ENCODE measurements at places on chromosomes 12 and 14.

- ATAC-seq, result no peak
Measured at GRCh38 chr14:83874662-83875061, 1655.3 kb upstream of the FLRT2 start.

- ATAC-seq, result no peak
Measured at GRCh38 chr14:51596488-51597117, 55.1 kb upstream of the FRMD6 start.

DNA sequence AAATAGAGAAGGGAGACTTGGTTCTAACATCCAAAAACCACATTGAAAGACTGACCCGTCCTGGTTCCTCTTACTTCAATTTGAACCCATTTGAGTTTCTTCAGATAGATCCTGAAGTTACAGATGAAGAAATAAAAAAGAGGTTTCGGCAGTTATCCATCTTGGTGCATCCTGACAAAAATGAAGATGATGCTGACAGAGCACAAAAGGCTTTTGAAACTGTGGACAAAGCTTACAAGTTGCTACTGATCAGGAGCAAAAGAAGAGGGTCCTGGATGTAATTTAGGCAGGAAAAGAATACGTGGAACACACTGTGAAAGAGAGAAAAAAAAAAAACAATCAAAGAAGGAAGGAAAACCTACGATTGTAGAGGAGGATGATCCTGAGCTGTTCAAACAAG is 25.4 kb upstream of the NFKBIA start:
- ATAC-seq, result no peak

DNA sequence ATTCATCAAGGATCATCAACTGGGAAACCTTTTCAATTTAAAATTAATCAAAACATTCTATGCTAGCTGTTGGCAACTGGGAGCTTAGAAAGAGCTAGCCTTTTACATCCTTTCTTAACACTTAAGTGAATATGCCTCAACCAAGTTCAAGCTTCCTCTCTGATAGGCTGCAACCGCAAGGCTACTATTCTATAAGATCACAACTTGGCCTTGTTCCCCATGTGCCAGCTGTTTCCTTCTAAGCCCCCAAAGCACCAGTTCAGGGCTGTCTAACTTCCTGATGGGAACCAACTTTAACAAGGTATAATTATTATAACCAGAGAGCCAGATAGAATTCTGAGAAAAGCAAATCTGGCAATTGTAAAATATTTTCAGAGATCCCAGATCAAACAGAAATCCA is 37.0 kb downstream of the KCNC2 start:
- ATAC-seq, result no peak

- no peak for ATAC-seq
Measured at GRCh38 chr12:90254796-90255195, 546.2 kb upstream of the ATP2B1 start.

DNA sequence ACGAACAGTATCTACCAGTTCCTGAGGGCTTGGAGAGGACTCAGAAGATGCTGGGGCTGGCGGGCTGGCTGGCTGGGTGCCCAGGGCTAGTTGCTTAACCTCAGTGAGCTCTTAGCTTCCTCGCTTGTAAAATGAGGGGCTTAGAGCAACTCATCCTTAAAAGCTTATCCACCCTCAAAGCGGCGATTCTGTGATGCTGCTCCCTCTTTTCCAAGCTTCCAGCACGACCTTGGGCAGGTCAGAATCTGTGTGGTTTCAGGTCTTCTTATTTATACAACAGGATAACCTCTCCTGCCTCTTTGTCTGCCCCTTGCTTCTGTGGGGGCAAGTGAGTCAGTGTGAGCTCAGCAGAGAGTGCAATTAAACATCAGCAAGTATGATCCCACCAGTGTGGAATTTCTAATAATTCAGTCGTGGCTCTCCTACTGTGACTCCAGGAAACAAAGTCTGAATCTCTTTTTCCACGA is 281.8 kb downstream of the KSR2 start:
- no peak for ATAC-seq

- ATAC-seq, result no peak
Measured at GRCh38 chr14:71725922-71726579, 206.2 kb upstream of the RGS6 start.

DNA sequence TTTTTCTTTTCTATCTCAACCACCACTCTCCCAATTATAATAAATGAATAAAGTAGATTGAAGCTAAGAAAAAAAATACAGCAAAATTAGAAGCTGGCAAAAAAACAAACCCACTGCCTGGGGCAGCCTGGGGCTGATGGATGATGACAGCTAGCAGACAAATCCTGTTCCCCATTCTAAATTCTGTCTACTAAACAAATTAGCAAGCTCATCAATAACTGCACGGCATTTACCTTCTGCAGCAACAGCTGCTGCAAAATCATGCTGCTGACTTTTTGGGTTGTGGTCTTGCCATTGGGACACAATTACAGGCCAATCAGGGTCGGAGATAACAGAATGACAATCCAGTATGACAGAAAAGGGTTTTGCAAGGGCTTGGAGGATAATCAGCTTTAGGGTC is 443.6 kb upstream of the SOX5 start:
- ATAC-seq, result no peak

DNA sequence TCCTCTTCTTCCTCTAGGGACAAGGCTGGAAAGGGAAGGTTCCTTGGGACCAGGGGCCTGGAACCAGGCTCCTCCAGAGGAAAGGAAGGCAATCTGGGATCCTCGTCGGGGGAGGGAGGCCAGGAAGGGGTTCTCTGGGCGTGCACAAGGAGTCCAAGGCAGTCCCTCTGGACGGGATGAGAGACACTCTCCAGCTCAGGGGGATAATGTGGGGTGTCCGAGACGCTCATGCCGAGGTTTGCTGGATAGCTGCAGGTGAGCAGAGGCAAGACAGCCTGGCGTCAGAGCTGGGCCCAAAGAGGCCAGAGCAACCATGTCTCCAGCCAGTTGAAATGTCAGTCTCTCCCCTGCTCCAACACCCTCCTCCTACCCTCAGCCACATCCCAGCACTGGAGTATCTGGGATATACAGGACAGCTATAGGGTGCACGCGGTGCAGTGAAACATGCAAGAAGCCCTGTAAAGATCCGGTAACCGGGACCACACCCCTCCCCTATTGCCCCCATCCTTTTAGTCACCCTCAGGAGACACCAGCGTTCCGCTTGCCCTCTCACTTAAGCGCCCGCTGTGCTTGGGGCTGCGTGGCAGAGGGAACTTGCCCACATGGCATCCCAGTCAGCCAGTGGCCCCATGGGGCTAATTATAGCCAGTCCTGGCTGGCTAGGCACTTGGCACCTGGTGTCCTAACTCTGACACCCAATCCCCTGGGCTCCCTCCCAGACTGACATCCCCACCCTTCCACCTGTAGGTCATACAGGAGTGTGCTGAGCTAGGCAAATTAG is at the start of gene KLHL33:
Gene KLHL33, minus strand, starts transcription at position 585 of the 781 bp plus-strand sequence. Its CDS starts 355 bp downstream, at position 230.
- no peak for ATAC-seq

GRCh38 chr12:109020146-109020795 is 597 bp downstream of the SVOP start:
- ATAC-seq, result no peak

- ATAC-seq, result no peak
Measured at GRCh38 chr14:73662487-73662943, 17.7 kb downstream of the DNAL1 start.

DNA sequence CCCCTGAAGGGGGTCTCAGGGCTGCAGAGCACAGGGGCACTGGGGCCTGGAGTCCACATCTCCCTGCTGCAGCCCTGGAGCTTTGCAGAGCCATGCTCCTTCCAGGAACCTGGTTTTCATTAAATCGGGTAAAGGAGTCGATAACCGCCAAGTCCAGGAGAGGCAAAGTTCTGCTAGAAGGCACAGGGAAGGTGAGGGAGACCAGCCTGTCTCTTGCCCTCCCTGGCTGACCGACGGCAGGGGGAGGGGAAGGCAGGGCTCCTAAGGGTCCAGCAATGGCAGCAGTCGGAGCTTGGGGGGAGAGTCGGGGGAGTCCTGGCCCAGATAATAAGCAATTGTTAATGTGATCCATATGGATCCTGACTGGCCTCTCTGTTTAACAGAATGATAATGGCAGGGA is 3.0 kb downstream of the FIGNL2 start:
- ATAC-seq, result no peak

DNA sequence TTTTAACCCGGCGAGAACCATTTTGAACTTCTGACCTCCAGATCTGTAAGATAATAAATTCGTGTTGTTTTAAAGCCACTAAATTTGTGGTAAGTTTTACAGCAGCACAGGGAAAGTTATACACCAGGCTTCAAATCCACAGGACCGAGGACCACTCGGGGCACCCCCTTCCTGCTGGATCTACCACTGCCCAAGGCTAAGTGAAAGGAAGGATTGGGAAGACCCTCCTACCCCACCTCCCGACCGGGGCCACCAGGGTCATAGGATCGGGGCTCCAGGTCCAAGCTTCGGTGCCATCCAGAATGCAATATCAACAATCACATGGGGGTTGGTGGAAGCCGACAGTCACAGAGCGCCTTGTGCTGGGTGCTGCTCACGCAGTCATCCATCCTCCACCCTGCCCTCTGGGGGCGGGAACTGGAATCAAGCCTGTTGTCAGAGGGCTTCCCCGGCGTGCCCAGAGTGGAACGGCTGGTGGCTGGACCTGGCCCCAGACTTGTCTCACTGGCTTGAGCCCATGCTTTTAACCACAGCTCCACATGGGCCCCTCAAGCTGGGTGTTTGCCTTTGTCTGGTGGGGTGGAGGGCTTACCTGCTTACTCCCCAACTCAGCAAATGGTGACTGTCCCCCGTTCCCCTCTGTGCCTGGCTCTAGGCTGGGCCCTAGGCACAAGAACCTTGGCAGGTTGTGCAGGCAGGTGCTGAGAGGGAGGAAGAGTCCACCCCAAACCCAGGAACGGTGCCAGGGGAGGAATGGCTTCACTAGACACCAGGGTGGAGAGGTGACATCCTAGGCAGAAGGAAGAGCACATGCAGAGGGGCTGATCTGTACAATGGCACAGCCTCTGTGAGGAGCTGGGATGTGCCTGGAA is 180.3 kb upstream of the RTL1 start:
- no peak for ATAC-seq

DNA sequence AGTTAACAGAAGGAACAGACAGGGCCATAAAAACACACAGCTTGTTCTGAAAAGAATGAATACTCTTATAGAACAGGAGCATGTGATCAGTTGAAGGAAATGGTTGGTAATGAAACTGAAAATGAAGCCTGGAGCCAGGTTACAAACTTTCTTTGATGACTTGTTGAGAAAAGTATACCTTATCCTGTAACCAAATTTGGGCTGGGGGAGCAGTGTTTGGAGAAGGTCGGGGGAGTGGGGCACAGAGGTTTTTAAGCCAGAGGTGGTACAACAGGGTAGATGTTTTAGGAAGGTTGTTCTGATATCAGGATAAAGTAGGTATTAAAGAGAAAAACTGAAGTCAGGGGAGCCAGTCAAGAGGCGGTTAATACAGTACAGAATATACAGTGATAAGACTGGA is 8.2 kb downstream of the GOLT1B start:
- no peak for ATAC-seq

DNA sequence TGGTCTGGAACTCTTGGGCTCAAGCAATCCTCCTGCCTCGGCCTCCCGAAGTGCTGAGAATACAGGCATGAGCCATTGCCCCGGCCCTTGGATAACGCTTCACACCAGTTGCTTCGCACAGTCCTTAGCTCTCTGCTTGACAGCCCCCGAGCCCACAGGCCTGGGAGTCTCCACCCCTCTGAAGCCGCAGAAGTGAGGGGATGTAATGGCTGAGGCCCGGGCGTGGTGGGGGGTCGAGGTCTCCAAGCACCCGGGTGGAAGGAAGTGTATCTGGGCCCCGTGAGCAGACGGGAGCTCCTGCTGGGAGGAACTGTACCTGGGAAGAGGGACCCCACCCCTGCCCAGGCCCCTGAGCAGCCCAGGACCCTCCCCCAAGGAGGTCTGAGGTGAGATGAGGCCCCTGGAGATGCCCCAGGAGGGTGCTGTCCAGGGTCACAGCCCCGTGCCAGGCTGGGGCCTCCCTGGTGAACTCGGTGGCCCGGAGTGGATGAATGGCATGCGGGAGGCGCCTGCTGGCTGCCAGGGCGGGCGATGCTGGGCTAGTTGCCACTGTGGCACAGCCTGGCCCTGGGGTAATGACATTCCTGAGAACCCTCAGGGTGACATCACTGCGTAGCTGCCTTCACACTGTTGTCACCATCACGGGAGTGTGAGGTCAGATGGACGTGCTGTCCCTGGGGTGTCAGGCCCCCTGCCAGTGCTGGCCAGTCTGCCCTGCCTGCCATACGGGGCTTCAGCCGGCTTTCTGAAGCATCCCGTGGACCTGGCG is 48.9 kb downstream of the KIF26A start:
- ATAC-seq, result no peak

DNA sequence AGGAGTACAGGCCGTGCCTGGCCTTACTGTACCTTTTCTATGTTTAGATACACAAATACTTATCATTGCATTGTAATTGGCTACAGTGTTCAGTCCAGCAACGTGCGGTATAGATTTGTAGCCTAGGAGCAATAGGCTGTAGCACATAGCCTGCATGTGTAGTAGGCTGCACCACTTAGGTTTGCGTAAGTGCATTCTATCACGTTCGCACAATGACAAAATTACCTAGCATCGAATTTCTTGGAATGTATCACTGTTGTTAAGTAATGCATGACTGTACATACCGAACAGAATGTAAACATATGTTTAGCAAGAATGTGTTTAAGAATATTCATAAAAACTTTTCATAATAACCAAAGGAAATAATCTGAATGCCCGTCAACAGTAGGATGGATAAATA is 31.9 kb downstream of the VRTN start:
- no peak for ATAC-seq

DNA sequence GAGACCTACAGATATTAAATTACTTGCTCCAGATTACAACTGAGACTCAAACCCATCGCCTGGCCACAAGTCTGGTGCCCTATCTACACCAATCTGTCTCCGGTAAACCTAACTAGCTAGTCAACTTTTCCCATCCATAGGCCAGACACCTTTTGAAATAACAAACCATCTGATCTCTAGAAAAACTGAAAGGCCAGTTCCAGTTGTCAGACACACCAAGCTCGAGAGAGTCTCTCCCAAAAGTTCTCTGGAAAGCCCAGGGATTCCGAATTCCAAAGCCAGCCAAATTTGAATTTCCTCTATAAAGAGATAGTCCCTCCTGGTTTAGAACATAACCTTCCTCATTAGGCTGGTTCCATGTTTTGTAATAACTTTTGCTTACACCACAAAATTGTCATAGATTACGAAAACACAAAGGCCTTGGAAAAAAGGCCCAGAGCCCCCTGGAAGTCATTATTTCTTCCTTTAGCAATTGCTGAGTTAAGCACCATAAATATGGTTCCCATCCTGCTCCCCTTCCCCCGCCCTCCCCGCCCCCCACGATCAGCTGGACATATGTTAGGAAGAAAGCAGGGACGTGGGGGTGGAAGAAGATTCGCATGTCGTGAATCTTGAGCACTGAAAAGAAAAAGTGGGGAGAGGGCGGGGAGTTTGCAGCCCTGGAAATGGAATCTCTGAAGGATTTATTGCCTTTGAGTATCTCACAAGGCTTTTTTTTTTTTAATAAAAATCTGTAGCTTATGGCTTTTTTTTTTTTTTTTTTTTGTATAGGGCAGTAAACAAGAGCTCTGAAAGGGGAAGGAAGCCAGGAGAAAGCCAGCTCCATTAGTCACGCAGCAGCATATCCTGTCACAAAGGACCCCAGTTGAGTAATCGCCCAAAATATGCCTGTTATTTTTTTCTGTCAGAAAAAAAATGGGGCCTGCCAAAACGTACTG is 110.4 kb downstream of the ZFP36L1 start:
- ATAC-seq, result peak; percentile 57
